ENCODE measurements at places on chromosomes 16 and 17.
A peak's percentile ranks its signal among the peaks of the same experiment; 100 is the strongest.

DNA sequence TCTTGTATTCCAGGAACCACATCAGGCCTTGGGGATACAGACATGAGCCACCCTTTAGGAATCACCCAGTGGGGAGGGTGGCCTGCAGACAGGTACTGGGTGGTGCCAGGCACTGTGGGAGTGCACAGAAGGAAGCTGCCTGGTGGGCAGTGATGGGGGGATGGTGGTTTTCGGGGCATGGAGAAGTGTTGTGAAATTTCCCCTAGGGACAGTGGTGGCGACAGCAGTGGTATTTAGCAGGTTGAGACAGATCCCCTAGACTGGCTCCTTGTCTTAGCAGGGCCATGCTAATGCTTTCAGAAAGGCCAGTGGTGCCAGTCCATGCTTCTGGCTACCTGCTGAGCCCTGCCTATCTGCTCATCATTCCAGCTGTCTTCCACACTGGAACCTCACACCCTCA is 129.6 kb downstream of the SPACA3 start:
- DNase-seq: no peak

GRCh38 chr16:3175157-3176093 is 12.6 kb upstream of the OR1F1 start:
- no peak for DNase-seq

DNA sequence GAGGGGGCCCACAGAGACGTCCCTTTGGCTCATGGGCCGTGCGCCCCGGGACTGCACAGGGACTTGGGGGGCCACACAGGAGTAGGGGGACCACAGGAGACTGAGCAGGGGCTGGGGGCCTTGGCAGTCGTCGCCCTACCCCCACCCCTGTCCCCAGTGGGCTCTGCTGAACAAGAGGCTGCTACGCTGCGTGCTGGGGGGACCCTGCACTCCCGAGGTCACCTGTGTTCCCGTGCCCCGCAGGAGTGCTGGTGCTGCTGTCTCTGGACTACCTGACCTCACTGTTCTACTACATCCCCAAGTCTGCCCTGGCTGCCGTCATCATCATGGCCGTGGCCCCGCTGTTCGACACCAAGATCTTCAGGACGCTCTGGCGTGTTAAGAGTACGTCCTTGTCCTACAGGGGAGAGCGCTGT is 14.4 kb upstream of the RNF213 start:
- no peak for DNase-seq

- no peak for DNase-seq
These were observed 24.0 kb downstream of the MAP3K14 start for GRCh38 chr17:45292696-45293412.

GRCh38 chr17:77392376-77393273 is 251.9 kb downstream of the SEC14L1 start:
- no peak for DNase-seq

GRCh38 chr16:53844804-53845203 is 140.8 kb downstream of the FTO start:
- no peak for DNase-seq

GRCh38 chr17:59366773-59367656 is 35.6 kb downstream of the YPEL2 start:
- no peak for DNase-seq

DNA sequence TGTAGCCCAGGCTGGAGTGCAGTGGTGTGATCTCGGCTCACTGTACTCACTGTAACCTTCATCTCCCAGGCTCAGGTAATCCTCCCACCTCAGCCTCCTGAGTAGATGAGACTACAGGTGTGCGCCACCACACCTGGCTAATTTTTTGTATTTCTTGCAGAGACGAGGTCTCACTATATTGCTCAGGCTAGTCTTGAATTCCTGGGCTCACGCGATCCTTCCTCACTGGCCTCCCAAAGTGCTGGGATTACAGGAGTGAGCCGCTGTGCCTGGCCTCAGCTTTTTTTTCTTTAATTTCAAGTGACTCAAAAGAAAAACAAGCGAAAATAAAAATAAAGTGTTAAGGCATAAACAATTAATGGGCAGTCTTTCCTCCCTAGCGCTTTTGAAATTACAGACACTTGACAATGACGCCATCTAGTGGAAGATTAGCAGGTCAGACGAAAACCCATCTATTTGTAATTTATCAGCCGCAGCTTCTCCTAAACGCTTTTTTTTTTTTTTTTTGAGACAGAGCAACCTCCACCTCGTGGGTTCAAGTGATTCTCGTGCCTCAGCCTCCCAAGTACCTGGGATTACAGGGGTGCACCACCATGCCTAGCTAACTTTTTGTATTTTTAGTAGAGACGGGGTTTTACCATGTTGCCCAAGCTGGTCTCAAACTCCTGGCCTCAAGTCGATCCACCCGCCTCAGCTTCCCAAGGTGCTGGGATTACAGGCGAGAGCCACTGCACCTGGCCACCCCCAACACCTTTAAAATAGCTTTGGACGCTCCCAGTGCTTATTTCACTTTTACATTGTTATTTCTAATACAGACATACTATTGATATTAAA is 28.1 kb upstream of the PECAM1 start:
- DNase-seq: no peak

- DNase-seq: no peak
These were observed 151.4 kb downstream of the TMEM132E start for GRCh38 chr17:34730816-34731215.

DNA sequence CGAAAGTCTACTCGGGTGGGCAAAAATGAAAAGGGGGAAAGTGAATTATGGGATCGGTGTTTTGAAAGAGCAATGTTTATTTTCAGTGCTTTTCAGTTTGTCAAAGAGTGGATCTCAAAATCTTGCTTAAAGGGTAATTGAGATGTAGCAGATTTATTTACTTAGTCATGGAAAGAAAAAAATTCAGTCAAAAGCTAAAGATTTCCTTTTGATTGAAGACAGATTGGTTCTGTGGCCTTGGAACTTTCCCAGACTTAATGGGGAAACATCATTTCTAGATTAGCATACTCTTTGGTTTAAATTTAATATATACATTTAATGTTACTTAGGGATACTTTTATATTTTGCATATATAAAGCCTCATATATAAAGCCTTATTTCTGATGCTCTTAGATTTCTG is 20.6 kb downstream of the PRKAR1A start:
- DNase-seq: no peak

GRCh38 chr17:40843242-40843641 is 20.8 kb upstream of the KRT10 start:
- no peak for DNase-seq

DNA sequence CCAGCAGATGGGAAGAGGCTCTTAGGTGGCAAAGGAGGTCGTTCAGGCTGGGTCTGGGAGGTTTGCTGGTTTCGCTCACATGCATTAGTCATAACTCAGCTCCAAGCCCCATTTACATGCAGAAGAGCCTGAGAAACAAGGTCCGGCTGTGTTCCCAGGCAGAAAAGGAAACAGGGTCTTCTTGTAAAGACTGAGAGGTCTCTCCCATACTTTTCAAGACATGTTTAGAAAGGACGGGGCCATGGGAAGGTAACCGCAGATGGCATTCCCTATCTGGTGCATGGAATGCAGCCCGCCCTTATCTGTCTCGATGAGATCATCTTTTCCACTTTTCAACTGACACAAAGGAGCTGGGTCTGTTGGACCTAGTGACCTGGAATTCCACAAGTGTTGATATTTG is 389.0 kb upstream of the CDH11 start:
- no peak for DNase-seq

GRCh38 chr17:82502207-82502606 is 17.3 kb upstream of the FOXK2 start:
- DNase-seq: no peak

- DNase-seq: peak; percentile 67
These were observed 43.4 kb downstream of the ZNF276 start for GRCh38 chr16:89764711-89765201.

- no peak for DNase-seq
These were observed 2.6 kb downstream of the NMRAL1 start for GRCh38 chr16:4471869-4472268.

- no peak for DNase-seq
These were observed 31.2 kb downstream of the LYRM9 start for GRCh38 chr17:27862004-27862403.

DNA sequence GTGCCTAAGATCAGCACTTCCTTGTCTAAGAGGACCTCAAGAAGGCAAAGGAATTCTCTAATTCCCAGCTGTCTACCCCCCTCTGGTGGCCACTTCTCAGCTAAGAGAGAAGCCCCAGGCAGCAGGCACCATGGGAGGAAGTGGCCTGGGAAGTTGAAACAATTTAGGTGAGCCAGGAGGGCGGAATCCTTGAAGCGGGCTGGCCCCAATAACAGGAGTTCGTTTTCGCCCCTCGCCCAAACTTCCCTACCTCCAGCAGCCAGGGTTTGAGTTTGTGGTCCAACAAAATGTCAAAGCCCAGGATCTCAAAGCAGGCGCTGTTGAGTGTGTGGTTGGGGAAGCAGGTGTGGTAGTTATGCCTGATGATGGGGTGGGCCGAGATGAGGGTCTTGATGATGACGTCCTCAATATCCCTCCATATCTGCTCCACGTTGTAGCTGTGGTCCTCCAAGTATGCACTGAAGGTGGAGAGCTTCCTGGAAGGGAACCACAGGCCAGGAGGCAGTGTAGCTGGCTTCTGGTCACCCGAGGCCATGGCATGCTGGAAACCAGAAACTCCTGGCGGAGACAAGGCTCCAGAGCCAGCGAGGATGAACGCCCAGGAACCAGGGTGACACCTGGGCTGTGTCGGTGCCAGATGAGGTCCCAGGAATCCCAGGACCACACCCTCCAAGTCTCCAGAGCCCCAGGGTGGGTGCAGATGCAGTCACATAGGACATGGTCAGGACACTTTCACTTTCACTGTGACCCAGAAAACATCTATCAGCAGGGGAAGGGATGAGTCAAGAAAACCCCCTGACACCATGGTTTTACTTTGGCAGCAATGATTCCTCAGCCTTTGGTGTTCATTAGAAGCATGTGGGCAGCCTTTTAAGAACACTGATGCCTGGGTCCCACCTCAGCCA is 25.6 kb downstream of the TTLL6 start:
- DNase-seq: no peak

GRCh38 chr17:58630883-58631522 is 60.8 kb downstream of the TEX14 start:
- DNase-seq: peak; percentile 84

DNA sequence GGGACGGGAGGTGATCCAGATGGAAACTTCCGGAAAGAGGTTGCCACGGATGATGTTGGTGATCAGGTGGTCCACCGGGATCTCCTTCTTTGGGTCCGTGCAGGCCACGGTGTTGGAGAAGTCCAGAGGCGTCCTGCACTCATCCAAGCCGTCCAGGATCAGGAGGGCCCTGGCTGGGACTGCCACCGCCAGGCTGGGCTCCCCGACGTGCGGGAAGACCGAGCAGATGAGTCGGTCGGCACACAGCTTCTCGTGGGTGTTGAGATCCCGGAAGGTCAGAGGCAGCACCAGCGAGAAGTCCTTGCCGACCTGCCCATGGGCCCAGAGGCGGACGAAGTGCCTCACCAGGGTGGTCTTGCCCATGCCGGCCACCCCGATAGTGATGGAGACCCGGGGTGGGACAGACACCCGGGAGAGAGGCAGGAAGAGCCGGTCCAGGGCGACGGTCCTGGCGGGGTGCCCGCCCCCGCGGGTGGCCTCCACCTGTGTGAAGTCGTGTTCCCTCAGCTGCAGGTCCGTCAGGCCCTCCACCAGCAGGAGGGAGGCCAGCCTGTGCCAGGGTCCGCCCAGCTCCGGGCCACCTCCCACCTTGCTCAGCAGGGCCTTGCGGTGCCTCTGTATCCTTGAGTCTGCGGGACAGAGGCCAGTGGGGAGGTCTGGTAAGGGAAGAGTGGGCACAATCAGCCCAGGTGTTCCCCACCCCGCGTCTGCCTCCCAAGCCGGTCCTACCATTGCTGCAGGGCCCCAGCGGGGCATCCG is 12.9 kb downstream of the NLRC3 start:
- DNase-seq: no peak

GRCh38 chr16:89969741-89970410 is 21.3 kb downstream of the DEF8 start:
- no peak for DNase-seq

DNA sequence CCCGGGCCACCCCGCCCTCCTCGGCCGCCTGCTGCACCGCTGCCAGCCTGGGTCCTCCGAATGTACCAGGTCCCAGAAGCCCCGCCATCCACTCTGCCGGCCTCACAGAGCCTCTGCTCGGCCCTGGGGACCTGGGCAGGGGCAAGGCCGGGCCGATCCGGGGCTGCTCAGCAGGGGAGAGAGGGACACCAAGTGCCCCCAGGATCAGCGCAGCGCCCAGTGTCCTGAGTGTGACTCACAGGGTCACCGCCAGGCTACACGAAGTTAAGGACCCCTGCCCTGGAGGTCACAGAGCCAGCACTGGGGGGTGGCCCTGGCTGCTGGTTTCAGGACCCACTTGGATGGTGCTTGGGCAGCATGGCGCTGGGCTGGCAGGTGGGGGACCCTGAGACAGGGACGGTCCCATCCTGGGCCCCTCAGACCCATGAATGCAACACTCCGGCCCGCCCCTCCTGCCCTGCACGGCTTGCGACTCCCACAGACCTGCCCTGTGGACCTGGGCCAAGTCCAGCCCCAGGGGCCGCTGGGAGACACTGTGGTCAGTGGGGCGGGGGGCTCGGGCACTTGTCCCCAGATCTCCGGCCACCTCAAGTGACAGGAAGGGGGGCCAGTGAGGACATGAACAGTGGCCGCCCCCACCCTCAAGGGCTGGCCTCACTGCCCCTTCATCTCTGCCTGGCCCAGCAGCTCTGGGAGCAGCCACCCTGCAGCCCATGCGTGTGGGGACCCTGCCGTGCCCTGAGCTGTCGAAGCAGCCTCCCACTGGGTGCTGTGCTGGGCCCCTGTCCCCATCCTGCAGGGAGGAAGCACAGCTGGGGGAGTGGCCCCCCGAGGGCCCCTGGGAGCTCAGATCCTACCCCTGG is 23.2 kb upstream of the SSTR5 start:
- no peak for DNase-seq

GRCh38 chr16:53632526-53632925 is 71.1 kb downstream of the RPGRIP1L start:
- DNase-seq: no peak

DNA sequence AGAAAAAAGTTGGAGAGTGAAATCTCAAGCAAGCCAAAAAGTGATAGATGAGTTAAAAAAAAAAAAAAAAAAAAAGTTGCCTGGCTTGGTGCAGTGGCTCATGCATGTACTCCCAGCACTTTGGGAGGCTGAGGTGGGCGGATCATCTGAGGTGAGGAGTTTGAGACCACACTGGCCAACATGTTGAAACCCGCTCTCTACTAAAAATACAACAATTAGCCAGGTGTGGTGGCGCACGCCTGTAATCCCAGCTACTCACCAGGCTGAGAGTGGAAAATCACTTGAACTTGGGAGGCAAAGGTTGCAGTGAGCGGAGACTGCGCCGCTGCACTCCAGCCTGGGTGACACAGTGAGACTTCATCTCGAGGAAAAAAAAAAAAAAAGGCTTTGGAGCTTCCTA is 668.8 kb downstream of the WWOX start:
- DNase-seq: no peak

GRCh38 chr16:58906981-58907715 is 173.0 kb upstream of the GOT2 start:
- DNase-seq: no peak

DNA sequence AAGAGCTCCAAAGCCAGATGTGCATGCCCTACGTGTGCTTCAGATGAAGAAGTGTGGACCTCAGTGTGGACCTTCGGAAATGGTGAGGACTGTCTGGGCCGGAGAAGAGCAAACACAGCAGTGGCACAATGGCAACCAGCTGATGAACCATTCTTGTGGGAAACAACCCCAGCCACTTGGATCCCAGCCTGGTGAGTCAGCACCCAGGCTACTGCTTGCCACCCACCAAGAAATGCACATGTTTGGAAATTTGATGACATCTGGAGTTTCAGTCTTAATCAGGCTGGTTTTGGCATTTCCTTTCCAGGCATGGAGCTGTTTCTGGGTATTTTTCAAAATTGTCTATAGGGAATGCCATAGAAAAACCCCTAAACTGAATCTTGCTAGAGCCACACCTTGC is 42.7 kb downstream of the DYNLRB2 start:
- peak; percentile 13 for DNase-seq

GRCh38 chr17:70271200-70271599 is 101.9 kb downstream of the KCNJ2 start:
- no peak for DNase-seq
